ENCODE measurements at places on chromosomes 16 and 17.

DNA sequence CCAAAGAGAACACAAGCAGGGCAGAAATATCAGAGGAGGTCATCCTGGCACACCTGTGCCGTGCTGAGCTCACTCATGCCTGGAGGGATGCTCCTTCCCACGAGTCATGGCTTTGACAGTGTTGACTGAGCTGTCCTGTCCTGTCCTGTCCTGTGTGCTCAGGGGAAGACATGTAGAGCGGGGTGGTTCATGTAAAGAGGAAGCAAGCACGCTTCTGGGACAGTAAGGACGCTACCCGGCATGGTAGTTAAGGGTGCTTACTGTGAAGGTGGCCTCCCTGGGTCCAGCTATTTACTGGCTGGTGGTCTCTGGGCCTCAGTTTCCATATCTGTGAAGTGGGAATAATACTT, 398 bp downstream of the LGALS9 start:
- no peak for DNase-seq

DNA sequence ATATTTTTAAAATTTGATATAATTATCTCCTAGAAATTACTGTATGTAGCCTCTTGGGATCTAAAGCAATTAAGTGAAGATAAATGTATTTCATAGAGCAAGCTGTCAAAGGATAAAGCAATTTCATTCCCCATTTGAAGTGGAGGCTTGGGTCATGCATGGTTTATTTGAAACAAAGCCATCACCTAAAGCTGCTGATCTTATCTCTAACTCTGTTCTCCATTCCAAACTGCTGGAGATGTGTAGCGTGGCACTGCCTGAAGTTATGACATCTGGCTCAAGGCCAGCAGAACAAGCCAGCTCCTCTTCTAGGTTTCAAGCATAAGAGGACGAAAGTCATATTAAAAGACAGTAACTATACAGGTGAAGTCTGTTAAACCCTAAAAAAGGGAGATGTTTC, 83.9 kb downstream of the HIC1 start:
- peak; percentile 34 for DNase-seq

- no peak for DNase-seq
Measured at GRCh38 chr17:21201874-21202273, 12.1 kb downstream of the TMEM11 start.

DNA sequence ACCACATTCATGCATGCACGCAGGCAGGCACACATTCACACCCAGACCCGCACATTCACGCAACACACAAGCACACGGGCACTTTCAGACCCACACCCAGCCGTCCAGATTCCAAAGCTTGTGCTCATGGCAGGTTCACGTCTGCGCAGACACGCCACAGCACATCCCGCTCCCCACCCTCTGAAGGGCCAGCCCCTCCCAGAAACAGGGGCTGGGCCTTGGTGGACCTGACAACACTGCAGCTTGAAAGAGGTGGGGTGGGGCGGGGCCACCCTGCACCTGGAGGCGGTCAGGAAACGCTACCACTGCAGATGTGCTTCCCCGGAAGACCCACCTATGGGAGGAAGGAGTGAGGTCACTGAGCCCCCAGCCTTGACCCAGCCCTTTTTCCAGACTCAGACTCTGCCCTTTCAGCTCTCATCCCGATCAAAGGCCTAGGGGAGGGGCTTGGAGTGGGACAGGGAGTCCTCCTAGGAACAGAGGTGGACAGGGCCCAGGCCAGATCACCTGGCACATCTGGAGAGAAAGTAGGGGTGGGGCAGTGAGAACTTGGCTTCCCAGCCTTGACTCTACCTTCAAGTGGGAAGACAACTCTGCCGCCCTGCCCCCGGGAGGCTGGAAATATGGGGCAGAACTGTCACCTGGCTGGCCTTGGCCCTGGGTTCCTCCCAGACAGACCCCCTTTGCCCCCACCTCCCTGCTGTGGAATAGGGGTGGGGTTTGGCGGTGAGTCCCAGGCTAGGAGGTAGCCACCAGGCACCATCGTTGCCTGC, 11.0 kb downstream of the P3H4 start:
- DNase-seq: peak; percentile 86

- DNase-seq: no peak
Measured at GRCh38 chr16:77014441-77014840, 176.5 kb upstream of the MON1B start.

GRCh38 chr16:86906623-86907022, 328.3 kb downstream of the FOXL1 start:
- DNase-seq: no peak

- DNase-seq: no peak
Measured at GRCh38 chr17:4331614-4332013, 34.9 kb downstream of the UBE2G1 start.

- no peak for DNase-seq
Measured at GRCh38 chr17:77126519-77126918, 14.2 kb upstream of the SEC14L1 start.

GRCh38 chr17:10875984-10876555, 38.2 kb upstream of the PIRT start:
- peak; percentile 40 for DNase-seq

DNA sequence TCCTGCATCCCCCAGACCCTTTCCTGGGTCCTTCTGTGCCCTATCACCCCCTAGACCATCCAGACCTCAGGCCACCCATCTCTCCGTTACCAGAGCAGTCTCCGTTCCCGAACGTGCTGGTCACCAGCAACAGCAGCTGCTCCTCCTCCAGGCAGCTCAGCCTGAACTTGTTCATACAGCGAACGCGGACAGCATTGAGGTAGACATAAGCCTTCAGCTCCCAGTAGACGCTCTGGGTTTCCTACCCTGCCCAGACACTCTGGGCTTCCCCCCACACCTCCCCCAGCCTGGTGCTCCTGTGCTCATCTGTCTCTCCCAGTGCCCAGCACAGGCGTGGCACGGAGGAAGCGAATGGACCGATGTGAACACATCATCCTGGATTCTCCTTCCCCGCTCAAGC, 41.6 kb upstream of the RNFT1 start:
- DNase-seq: no peak

DNA sequence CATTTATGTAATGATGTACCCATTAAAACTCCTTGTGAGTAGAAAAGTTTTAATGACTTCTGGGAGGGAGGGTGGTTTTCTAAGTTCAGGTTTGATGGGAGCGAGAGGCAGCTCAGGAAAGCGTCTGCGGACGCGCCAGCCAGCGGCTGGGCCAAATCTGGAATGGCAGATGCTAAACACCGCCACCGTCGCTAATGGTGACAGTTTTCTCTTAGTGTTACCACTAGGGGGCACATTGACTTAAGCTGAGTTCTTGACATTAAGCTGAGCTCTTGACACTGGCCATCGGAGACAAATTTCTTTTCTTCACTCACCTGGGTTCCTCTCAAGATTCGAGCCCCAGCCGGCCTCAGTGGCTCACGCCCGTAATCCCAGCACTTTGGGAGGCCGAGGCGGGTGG, 6.7 kb downstream of the TRPV1 start:
- DNase-seq: peak; percentile 44

DNA sequence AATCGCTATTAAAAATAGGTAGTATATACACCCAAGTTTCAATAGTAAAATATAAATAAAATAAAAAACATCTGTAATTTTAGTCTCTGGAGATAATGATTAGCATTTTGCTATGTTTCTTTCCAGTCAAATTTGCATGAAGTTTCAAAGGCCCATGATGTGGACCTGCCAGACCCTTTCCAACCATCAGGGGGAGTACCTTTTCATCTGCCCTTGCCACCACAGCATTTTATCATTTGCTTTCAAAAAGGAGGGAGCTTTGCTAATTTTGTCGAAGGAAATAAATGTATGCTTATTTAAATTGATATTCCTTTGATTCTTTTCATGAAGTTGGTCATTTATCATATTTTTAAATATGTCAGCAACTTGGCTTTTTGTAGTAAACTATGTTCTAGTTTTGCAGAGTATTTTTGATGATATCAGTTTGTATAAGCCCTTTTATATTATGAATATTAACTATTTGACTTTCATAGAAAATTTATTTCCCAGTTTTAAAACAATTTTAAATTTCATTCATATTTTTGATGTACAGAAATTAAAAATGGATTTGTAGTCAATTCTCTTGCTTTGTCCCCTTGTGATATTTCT, 115.2 kb upstream of the NETO2 start:
- DNase-seq: peak; percentile 38

GRCh38 chr17:77504652-77505155, 363.9 kb downstream of the SEC14L1 start:
- DNase-seq: no peak

- DNase-seq: no peak
Measured at GRCh38 chr17:3636908-3637373, 381 bp downstream of the CTNS start.

- no peak for DNase-seq
Measured at GRCh38 chr17:79047291-79047920, 23.4 kb downstream of the C1QTNF1 start.

DNA sequence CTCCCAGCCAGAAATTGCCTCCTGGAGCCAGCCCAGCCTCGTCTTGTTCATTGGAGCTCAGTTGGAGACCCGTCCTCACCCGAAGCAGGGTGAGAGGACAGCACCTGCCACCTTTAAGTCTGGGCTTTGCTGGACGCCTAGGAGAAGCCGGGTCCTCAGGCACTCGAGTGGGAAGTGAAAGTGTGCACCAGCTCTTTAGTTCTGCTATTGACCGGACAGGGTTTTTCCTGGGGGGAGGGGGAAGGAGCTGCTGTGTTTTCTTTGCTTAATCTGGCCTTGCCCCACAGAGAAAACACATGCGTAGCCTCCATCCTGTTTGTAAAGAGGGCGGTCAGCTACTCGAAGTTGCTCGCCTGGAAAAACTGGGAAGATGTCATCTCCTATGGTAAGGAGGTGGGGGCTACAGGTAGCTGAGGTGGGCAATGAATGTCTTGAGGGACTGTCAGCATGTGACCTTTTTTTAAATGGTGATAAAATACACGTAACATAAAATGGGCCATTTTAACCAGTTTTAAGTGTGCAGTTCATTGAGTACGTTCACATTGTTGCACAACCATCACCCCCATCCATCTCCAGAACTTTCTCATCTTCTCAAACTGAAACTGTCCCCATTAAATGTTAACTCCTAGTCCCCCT, 34.4 kb downstream of the CMIP start:
- DNase-seq: no peak

- no peak for DNase-seq
Measured at GRCh38 chr17:30552994-30553566, 75.9 kb downstream of the GOSR1 start.

DNA sequence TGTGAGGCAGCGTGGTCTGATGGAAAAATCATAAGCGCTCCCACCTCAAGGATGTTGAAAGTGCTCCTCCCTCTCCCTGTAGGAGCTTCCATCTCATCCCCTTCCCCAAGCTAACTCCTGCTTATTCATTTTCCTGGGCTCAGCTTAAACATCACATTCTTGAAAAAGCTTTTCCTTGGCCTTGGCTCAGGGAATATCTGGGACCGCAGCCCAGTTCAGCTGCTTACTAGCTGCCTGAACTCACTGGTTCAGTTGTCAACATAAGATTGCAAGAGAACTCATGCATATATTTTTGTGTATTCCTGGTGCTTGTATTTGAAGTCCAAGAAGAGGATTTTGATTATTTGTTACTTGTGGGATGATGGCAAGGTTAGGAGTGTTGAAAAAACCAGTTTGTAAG, 91.5 kb downstream of the UTP18 start:
- DNase-seq: no peak

Measured in HepG2 (cell line).